CD8-positive, alpha-beta memory T cell (primary cell): ENCODE measurements at places on chromosomes 4 and X. TPM values are rescaled to one million over a fixed set of nuclear protein-coding genes. Genes with fewer than 3 reads are reported as not detected.

- DNase-seq: peak; percentile 93
These were observed at the start of gene CNOT6L for GRCh38 chr4:77818602-77819403. CNOT6L (minus strand) TSS chr4:77819368; CDS start chr4:77819308, 60 bp downstream.

- no peak for DNase-seq
These were observed 45.3 kb downstream of the SLC9A6 start for GRCh38 chrX:136030303-136031191.

DNA sequence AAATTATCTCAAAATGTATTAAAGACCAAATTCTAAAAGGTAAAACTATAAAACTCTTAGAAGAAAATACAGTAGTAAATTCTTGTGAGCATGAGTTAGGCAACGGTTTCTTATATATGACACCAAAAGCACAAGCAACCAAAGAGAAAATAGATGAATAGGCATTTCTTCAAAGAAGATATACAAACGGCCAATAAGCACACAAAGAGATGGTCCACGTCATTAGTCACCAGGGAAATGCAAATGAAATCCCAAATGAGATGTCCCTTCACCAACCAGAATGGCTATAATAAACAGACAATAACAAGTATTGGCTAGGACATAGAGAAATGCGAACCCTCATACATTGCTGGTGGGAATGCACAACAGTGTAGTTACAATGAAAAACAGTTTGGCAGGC is 44.6 kb downstream of the RAB33A start:
- no peak for DNase-seq

DNA sequence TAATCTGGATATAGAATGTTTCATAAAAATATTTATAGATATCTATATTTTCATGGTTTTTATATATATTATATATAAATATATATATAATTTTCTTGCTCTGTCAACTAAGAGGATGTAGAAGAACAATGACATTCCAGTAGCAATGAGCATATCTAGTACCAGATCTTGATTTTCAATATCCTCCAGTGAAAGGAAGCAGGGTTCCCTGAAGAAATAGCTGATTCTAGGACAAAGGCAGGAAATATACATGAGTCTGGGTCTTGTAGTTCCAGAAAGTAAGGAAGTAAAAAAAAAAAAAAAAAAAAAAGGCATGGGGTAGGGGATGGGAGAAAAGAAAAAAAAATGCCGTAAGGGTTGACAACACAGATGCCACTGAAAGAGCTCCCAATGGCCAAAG is 241.4 kb downstream of the RASL11B start:
- no peak for DNase-seq

GRCh38 chr4:7676398-7676922 is 241.7 kb upstream of the PSAPL1 start:
- no peak for DNase-seq

- DNase-seq: no peak
These were observed 195.4 kb upstream of the HHIP start for GRCh38 chr4:144450526-144450925.

GRCh38 chr4:55312489-55313101 is 33.4 kb upstream of the SRD5A3 start:
- DNase-seq: no peak

GRCh38 chr4:17770845-17771244 is 10.6 kb downstream of the FAM184B start:
- DNase-seq: no peak

- DNase-seq: no peak
These were observed 40.7 kb upstream of the CITED1 start for GRCh38 chrX:72346302-72346949.

DNA sequence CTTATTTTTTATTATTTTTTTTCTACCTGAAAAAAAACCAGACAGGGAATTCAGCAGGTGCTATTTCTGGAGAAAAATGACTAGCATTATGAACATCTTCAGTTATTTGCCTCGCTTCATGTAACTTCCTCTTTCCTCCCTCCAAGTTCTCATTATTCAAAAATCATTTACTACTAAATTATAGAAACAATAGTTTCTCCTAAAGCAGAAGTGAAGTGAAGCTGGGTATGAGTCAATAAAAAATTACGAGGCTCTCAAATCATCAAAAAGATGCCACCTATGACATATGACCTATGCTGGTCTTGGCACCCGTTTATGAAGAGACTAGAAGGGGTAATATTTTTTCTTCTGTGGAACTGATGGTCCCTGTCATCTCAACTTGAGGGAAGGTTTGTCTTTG is 145.0 kb upstream of the AADAT start:
- no peak for DNase-seq

GRCh38 chrX:136205882-136206380 is 45.3 kb downstream of the MAP7D3 start:
- DNase-seq: no peak

DNA sequence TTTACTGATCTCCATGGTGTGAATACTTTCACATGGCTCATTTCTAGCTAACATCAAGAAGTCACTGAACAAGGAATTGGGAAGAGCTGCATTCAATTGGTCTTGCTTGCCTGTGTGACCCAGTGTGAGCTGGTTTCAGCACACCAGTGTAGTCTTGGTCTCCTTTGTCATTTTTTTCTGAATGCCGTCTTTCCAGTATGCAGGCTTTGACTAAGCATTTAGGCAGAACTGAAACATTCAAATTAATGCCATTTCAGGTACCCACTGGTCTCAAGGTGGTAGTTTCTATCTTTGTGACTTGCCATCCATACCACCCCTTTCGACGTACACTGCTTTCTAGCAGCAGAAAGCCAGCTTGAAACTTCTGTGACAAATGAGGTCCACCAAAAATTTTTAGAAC is 550.5 kb upstream of the BOD1L1 start:
- no peak for DNase-seq

The MORC4 gene
- 10.0 TPM for total RNA-seq

The RHOXF2 gene
- total RNA-seq: not detected

The PCDH18 gene
- total RNA-seq: not detected

The APEX2 gene
- total RNA-seq: 35.2 TPM

The SPANXB1 gene
- total RNA-seq: not detected

The EPGN gene
- total RNA-seq: not detected

The USP51 gene
- total RNA-seq: 0.89 TPM

The DKC1 gene
- total RNA-seq: 219 TPM
